ENCODE measurements at places on chromosomes 12 and 14. TPM values are rescaled to one million over a fixed set of nuclear protein-coding genes. Genes with fewer than 3 reads are reported as not detected.

The RDH11 gene
- 28.7 TPM for polyA plus RNA-seq

The PSMC1 gene
- polyA plus RNA-seq: 378 TPM

The SLC25A47 gene
- not detected for polyA plus RNA-seq

The PPFIA2 gene
- 0.08 TPM for polyA plus RNA-seq

The SCYL2 gene
- polyA plus RNA-seq: 21.7 TPM

The TUBA1B gene
- polyA plus RNA-seq: 1,651 TPM

The LYZ gene
- 13.8 TPM for polyA plus RNA-seq

The ADAM21 gene
- 0.40 TPM for polyA plus RNA-seq

The PTCSC3 gene
- not detected for polyA plus RNA-seq

The NOS1 gene
- polyA plus RNA-seq: not detected

The SLC25A3 gene
- polyA plus RNA-seq: 1,296 TPM

The TMPRSS12 gene
- polyA plus RNA-seq: not detected

The GXYLT1 gene
- polyA plus RNA-seq: 3.4 TPM

The RILPL2 gene
- 2.2 TPM for polyA plus RNA-seq

The SLC10A1 gene
- not detected for polyA plus RNA-seq

The RPL10L gene
- not detected for polyA plus RNA-seq

The KCNJ8 gene
- polyA plus RNA-seq: 89.6 TPM

The TEAD4 gene
- 59.2 TPM for polyA plus RNA-seq

The RHOJ gene
- polyA plus RNA-seq: 7.9 TPM

The PLEKHG7 gene
- polyA plus RNA-seq: not detected

The MGP gene
- 336 TPM for polyA plus RNA-seq

The RBP5 gene
- polyA plus RNA-seq: 0.94 TPM

The PRH2 gene
- polyA plus RNA-seq: not detected

The RTN1 gene
- polyA plus RNA-seq: 0.62 TPM

The CISTR gene
- polyA plus RNA-seq: 2.5 TPM

The ALDH6A1 gene
- 30.8 TPM for polyA plus RNA-seq

The CLEC6A gene
- not detected for polyA plus RNA-seq

The KCNK13 gene
- polyA plus RNA-seq: 0.53 TPM

The LGR5 gene
- polyA plus RNA-seq: 0.03 TPM

The CCDC60 gene
- not detected for polyA plus RNA-seq

The SRSF5 gene
- 157 TPM for polyA plus RNA-seq

The USP44 gene
- polyA plus RNA-seq: 0.23 TPM

The IL31 gene
- polyA plus RNA-seq: not detected

The AQP2 gene
- not detected for polyA plus RNA-seq

The ALDH2 gene
- 135 TPM for polyA plus RNA-seq

The HOXC4 gene
- polyA plus RNA-seq: 0.06 TPM

The SSPN gene
- polyA plus RNA-seq: 7.5 TPM

The IFNG-AS1 gene
- 0.34 TPM for polyA plus RNA-seq

The KRT6C gene
- not detected for polyA plus RNA-seq

The FIGNL2 gene
- polyA plus RNA-seq: 0.17 TPM

The TMEM30B gene
- 0.11 TPM for polyA plus RNA-seq

The TEX22 gene
- polyA plus RNA-seq: not detected

The STK38L gene
- 21.1 TPM for polyA plus RNA-seq

The NKX2-1 gene
- not detected for polyA plus RNA-seq

The COCH gene
- polyA plus RNA-seq: 0.36 TPM

The ADGRD1 gene
- 22.7 TPM for polyA plus RNA-seq

The DHRS2 gene
- polyA plus RNA-seq: 0.04 TPM

The TMEM253 gene
- 0.57 TPM for polyA plus RNA-seq

The INSM2 gene
- not detected for polyA plus RNA-seq

The GOLGA5 gene
- polyA plus RNA-seq: 22.9 TPM

The MYF5 gene
- not detected for polyA plus RNA-seq

The RFLNA gene
- polyA plus RNA-seq: 0.06 TPM

The APOF gene
- polyA plus RNA-seq: not detected

The COX6A1 gene
- 531 TPM for polyA plus RNA-seq

The PEX5 gene
- 9.7 TPM for polyA plus RNA-seq

The CLEC1B gene
- not detected for polyA plus RNA-seq

The IL26 gene
- polyA plus RNA-seq: not detected
